ENCODE measurements at places on chromosomes 7 and 10.
A peak's percentile ranks its signal among the peaks of the same experiment; 100 is the strongest.

GRCh38 chr10:89425000-89425399 is 10.6 kb downstream of the IFIT5 start:
- no peak for DNase-seq

DNA sequence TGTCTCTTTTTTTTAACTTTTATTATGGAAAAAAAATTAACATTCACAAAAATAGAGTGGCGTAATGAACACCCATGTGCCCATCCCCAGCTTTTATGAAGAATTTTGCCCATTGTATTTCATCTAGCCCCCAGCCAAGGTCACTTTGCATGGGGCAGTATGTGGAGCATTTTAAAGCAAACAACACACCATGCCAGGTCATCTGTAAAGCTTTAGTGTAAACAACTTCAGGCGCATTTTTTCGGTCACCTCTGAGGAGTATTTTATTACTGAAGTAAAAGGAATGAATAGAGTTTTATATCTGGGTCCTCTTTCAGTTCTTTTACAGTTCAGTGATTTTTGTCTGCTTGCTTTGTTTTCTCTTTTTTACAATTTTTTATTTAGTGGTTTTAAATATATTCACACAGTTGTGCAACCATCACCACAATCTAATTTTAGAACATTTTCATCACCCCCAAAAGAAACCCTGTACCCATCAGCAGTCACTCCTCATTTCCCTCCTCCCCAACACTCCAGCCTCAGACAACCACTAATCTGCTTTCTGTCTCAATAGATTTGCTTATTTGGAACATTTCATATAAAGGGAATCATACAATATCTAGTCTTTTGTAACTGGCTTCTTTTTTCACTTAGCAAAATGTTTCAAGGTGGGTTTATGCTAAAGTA is 87.9 kb downstream of the SLC37A3 start:
- DNase-seq = peak; percentile 16

DNA sequence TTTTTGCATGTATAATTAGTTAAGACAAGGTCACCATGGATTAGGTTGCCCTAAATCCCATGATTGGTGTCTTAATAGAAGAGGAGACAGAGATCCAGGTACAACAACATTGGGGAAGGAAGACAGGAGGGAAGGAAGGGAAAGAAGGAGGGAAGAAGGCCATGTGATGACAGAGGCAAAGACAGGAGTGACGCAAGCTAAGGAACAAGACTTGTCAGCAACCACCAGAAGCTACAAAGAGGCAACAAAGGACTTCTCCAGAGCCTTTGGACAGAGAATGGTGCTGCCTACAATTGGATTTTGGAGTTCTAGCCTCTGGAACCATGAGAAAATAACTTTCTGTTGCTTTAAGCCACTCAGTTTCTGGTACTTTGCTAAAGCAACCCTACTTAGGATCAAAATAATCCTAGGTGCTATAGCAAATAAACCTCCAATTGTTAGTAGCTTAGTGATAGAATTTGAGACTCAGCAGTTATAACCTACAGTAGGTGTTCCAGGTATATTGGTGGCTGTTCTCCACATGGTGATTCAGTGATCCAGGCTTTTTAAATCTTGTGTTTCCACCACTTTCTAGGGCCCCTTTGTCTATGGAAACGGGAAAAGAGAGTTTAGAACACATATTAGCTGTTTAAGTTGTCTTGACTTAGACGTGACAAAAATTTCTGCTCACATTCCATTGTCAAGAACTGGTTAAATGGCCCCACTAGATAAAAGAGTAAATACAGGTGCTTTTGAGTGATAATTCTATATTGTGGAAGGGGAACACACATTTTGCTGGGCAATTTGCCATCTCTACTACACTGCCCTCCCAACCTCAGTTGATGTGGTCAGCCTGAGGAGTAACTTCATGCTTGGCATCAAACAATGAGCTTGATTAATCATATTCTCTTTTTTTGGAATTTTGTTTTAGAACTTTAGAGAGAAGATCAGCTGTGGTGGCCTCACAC is 70.5 kb upstream of the SP4 start:
- DNase-seq = no peak

DNA sequence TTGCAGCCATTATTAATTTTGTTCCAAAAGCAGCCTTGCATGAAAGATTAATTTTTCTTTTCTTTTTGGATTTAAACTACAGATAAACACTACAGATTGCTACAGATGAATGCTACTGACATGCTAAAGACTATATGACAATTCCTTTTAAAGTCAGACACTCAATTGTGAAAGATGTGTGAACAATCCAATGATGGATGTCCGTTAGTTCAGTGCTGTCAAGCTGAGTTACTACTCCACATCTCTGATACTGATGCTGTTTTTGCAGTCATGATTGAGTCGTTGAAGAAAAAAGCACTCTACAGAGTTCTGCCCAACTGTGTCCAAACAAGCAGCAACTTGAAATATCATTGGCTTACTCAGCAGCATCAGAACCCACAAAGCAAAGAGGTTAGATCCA is 146.8 kb downstream of the OTUD1 start:
- DNase-seq = no peak

GRCh38 chr10:79333513-79333912 is 13.8 kb upstream of the PPIF start:
- DNase-seq = peak; percentile 32

DNA sequence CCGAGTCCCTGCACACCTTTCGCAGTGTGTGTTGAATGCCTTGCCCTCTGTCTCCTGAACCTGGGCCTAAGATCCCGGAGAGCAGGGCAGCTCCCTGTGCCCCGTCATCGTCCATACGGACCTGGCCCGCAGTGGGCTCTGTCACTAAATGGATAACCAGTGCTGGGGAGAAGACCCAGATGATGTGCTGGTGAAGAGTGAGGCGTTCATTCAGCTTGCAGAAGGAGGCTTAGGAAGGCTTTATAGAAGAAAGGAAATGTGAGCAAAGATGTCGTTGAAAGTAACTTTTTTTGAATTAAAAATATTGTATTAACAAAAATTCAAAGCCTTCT is 34.4 kb downstream of the PFKFB3 start:
- no peak for DNase-seq

DNA sequence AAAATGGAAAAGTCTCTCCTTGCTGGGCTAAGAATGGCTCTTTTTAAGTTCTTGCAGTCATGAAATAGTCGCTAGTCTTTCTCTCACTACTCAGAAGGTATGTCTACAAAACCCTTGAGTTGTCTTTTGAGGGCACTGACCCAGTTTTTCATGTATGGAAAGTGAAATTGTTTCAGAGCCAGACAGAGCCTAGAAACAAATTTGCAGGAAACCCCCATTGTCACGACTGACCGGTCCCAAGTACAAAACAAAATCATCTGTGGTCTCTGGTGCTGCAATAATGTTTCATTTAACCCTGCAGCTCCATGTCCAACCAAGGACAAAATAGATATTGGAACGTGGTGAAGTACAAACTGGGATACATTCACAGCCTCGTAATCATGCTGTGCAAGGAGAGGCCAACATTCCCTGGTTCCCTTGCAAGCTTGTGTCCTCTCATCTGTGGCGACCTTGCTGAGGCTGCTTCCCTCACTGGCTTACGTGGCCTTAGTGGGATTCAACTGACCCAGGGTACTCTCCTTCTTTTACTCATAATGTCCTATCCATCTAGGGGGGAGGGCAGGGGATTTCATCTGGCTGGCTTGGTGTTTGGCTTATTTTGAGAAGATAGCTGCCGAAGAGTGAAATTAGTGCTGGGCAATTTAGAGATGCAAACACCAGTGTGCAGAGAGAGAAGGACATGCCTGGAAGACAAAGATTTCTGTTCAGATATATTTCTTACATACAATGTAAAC is 172.5 kb downstream of the IPMK start:
- DNase-seq = no peak

GRCh38 chr10:28291881-28292297 is 11.0 kb downstream of the MPP7 start:
- peak; percentile 73 for DNase-seq

DNA sequence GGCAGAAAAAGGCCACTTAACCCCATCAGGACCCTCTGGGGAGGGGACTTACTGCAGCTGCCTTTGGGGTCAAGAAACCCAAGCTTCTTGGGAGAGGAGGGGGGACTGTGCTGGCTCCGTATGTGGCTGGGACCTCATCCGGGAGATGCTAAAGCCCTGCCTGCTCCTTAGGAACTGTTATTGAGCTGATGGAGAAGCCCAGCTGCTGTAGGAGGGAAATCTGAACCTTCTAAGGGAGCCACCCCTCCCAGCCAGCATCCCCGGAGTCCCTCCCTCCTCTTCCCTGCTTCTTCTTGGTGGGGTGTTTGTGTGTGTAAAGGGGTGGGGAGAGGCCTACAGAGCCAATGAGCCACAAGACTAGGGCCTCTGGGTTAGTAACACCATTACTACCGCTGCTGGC is 8.2 kb downstream of the KCNIP2 start:
- no peak for DNase-seq

- DNase-seq = peak; percentile 78
These were observed 299.1 kb downstream of the LHFPL3 start for GRCh38 chr7:104627516-104627915.

- peak; percentile 81 for DNase-seq
These were observed 41.9 kb downstream of the NKX6-2 start for GRCh38 chr10:132743925-132744490.

DNA sequence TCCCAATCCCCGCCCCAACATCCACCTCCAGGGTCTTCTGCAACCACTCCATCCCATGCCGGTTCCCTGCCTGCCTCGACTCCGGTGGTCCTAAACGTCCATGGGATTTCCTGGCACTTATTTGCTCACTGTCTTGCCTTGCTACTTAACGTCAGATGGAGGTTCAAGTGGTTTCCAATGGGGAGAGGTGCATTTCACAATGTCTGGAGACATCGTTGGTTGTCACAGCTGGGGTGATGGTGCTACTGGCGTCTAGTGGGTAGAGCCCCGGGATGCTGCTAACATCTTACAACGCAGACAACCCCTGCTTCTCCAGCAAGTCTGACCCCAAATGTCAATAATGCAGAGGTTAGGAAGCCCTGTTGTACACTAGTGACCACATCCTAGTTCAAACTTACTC is 82.9 kb upstream of the ANLN start:
- no peak for DNase-seq

DNA sequence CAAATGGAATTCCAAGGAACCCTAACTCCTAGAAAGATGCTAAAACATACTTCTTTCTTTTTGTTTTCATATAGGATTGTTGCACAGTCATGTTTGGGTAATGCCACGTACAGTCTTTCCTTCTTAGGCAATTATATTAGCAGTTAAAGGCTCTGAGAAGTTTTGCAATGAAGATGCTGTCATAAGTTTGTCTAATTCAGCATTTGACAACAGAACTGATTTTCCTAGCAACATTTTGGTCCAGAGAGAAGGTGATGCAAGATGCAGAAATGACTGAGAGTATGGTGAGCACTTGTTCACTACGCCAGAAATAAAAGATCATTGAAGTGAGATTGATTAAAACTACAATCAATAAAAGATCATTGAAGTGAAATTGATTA is 184.0 kb upstream of the PLXNA4 start:
- no peak for DNase-seq

GRCh38 chr10:4395731-4396130 is 430.3 kb upstream of the AKR1E2 start:
- no peak for DNase-seq

DNA sequence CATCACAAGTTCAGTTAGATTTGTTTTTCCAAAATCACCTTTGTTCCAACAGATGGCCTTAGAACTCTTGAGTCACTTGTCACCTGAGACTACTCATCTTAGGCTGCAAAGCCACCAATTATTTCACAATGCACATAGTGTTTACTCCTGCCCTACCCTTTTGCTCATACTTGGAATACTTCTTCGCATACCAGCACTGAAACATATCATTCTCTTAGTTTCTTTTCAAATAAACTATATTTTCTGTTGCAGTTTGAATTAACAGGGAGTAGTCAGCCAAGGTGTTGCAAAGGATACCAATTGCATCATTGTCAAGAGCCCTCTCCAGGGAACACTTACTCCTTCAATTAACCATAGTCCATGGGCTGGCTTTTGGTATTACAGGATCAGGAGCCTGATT is 71.0 kb downstream of the CASD1 start:
- DNase-seq = peak; percentile 57

GRCh38 chr10:93856349-93857145 is 37.2 kb upstream of the SLC35G1 start:
- DNase-seq = no peak

GRCh38 chr10:482848-483247 is 206.6 kb downstream of the DIP2C start:
- no peak for DNase-seq

- no peak for DNase-seq
These were observed 120.9 kb downstream of the CRPPA start for GRCh38 chr7:16300361-16300895.

DNA sequence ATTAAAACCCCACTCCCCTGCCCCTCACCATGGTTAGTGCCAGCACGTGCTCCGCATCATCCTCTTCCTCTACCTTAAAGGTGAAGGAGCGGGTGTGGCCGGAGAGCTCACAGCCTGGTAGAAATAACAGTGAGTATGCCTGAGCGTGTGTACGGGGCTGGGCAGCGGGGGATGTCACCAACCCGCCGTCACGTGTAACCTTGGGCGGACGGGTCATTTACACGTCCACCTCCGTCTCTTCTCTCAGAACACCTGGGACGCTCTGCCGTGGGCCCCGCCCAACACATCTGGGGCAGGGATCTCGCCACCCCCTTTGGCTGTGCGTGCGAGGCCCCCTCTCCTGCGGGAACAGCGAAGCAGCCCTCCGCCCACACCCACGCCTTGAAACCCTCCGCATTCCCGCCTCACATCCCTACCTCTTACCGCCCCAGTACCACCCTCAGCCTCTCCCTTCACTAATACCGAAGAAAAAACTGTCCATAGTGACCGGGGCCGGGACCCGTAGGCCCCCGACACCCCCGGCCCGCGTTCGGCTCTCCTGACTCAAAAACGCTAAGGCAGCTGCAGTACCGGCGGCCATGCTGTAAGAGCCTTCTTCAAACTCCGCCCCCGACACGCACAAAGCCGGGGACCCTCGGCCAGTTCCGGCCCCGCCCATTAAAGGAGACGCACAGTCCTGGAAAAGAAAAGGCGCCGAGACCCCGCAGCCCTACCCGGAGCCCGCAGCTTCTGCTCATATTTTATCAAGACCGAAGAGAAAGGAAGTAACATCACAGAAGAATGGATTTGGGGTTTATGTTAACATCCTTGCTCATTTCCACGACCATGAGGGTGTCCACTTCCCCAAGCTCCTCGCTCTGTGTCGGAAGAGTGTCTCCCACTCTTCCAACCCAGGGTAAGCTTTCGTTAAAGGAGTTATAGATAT is at the start of gene NPM3:
TSS of gene NPM3 (minus strand) at position 636 of the 925 bp plus-strand sequence. CDS start at position 580, 56 bp downstream.
- peak; percentile 89 for DNase-seq

- peak; percentile 66 for DNase-seq
These were observed 4.9 kb upstream of the SCD start for GRCh38 chr10:100341953-100342626.

DNA sequence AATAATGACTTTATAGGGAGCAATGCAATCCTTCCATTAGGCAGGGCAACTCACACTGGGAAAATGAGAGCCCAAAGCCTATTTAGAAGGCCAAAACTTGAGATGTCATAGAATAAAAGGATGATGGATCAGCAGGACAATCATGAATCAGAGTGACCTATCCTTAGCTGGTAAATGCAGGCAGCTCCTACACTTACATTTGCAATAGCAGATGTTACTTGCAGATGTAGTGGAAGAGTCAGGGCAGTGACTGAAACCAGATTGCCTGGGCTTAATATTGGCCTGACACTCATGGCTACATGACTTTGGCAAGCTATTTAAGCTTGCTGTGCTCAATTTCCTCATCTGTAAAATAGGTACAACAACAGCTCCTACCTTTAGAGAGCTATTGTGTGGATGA is 98.7 kb downstream of the PRTFDC1 start:
- DNase-seq = no peak

Data from astrocyte of the hippocampus (primary cell).